NCI-H1436 (cell line): ENCODE measurements at places on chromosomes 2 and 18.

GRCh38 chr2:26570083-26570430, 71.1 kb downstream of the CIB4 start:
- no peak for DNase-seq

DNA sequence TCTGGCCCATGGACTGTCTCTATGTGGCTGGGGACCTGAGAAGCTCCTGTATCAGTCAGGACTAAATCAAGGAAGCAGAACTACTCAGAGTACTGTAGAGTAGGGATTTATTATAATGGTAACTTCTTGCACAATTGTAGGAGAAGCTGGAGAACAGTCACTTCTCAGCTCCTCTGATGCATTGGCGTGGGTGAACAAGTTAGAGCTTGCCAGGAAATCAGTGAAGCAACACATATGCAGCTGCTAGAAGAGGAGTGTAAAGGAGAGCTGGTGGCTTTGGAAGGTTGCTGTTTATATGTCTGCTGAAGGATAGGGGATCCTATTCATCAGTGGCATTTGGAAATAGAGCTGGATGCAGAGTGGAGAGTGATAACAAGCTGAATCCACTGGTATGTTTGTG, 215.5 kb upstream of the CWC22 start:
- DNase-seq, result no peak

DNA sequence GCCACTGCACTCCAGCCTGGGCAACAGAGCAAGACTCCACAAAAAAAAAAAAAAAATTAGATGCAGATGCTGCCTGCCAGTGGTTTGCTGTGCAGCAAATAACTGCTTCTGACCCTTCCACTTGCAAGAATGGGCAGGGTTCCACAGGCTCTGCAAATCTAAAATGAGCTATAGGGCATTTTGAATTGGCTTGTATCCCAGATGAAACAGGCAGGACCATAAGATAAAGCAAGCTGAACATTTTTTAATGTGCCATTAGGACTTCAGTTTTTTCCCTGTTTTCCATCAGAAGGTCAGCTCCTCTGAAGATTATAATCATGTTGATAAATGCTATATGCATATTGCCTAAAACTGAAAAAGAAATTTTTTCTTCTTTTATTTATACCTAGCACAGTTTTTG, 15.7 kb upstream of the FZD7 start:
- DNase-seq, result no peak

GRCh38 chr2:142868229-142868762, 9.2 kb upstream of the KYNU start:
- DNase-seq, result no peak

GRCh38 chr2:11146076-11146475, 9.2 kb upstream of the SLC66A3 start:
- DNase-seq, result no peak

DNA sequence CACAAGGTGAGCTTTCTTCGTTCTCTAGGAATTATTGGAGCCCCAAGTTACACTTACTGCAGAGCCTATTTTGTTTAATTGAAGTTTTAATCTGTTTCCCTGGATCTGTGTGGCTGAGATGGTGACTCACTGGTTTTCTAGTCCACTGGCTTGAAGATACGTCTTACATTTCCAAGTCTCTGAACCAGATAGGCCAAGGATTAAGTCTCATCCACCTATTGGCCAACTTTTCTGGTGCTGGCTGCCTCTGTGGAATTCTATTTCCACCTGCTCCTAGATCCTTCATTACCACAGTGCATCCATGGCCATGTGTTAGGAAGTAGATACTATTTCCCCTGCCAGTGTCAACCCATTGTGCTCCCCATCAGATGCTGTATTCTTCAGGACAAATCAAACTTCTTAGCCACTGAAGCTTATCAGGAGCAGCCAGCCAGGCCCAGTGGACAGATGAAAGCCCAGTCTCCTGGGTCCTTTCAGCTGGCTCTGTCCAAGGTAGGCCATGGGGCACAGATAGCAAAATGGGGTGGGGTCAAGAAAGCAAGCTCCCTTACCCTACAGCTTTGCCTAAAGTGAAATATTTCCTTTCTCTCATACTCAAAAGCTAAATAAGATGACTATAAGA, 198.8 kb upstream of the TCF4 start:
- DNase-seq, result no peak

- no peak for DNase-seq
Observed at GRCh38 chr2:156532989-156533388, 96.8 kb downstream of the GPD2 start.

DNA sequence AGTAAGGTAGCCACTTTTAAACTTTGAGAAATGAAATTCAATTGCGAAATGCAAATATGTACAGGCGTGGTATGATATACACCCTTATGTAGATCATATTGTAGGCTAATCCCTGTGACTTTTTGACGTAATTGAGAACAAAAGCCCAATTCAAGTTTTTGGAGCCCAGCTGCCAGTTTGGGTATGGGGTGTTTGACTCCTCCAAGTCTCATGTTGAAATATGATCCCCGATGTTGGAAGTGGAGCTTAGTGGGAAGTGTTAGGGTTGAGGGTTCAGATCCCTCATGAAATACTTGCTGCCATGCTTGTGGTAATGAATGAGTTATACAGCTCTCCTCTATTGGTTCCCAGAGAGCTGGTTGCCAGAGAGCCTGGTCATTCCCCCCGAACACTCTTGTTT, 1666.8 kb downstream of the SUCLG1 start:
- DNase-seq, result no peak

DNA sequence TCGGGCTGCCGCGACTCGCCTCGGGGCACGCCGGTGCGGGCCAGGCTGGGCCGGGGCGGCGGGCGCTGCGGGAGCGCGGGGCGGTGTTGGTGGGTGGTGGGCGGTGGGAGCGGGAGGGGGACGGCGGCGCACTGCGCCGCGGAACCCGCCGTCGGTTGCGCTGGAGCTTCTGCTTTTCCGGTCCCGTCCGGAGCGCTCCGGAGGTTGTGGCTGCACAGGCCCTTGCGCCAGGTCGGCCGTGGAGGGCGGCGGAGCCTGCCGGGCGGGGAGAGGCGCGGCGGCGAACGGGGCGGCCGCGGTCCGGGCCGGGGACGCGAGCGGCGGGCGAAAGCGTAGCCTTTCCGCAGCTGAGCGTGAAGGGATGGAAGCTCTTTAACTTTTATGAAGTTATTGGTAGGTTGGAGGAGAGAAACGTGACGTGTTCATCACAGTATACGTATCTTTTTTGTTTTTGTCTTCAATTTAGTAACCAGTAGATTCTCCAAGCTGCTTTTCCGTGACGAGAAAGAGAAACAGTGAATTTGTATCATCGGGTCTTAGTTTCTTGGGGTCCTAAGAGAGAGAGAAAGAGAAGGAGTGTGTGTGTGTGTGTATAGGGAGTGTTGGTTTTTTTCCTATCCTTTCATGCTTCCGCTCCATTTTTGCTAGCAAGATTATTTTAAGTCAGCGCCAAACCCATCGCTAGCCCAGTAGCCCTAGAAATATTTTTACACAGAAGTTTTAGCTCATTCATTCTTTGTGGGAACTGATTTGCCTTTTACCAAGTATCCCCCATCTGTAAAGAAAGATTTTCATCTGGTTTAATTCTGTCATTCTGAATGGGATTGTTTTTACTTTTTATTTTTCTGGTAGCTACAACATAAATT, 535 bp downstream of the ATG4B start:
- no peak for DNase-seq

- no peak for DNase-seq
Observed at GRCh38 chr2:1511455-1511854, 98.2 kb downstream of the TPO start.

DNA sequence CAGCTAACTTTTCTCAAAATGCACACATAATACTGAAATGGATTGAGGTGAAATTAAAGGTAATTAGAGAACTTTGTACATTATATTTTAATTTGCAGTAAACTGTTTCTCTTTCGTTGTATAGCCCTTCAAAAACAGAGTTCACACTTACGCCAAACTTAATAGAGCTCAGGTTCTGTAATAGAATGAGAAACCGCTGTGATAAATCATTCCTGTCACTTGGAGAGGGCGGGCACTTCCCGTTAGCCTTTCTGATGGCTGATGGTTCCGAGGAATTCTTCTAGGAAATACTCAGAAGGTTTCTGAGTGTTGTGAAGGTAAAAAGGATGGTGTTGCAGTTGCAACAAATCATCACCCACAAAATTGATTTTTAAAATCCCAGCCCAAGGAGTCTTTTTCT, 155.8 kb upstream of the ALKAL2 start:
- no peak for DNase-seq

- no peak for DNase-seq
Observed at GRCh38 chr2:10383960-10384734, 64.0 kb downstream of the ODC1 start.

DNA sequence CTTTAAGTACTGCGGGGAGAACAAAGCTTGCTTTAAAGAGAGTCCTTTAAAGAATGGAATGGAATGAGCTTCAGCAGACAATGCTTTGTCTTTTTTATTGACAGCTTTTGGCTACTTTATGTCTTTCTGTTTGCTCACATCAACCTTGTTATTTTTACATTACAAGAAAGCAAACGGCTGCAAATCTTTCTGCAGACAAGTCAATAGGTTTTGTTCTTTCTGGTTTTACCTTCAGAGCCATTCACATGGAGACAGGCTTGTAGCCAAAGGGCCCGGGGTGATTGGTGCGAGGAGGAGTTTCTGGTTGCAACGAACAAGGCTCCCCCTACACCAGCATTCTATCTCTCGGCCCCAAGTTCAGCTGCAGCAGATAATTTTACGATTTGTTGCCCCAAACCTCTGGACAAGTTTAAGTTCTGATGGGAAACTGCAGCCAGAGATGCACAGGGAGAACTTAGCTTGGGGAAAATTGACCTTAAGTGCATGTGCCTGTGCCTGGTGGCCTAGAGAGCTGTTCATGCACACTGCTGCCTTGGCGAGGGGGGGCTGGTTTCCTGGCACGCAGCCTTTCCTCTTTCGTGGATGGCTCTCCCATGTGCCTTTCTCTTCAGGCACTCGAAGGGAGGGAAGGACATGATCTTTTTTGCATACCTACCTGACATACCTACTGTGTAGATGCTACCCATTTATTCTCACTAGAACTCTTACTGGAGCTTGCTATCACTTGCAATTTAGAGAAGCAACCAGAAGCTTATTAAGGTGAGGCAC, 543.2 kb downstream of the DCDC2C start:
- no peak for DNase-seq

- DNase-seq, result no peak
Observed at GRCh38 chr2:191946471-191947182, 99.7 kb upstream of the CAVIN2 start.

DNA sequence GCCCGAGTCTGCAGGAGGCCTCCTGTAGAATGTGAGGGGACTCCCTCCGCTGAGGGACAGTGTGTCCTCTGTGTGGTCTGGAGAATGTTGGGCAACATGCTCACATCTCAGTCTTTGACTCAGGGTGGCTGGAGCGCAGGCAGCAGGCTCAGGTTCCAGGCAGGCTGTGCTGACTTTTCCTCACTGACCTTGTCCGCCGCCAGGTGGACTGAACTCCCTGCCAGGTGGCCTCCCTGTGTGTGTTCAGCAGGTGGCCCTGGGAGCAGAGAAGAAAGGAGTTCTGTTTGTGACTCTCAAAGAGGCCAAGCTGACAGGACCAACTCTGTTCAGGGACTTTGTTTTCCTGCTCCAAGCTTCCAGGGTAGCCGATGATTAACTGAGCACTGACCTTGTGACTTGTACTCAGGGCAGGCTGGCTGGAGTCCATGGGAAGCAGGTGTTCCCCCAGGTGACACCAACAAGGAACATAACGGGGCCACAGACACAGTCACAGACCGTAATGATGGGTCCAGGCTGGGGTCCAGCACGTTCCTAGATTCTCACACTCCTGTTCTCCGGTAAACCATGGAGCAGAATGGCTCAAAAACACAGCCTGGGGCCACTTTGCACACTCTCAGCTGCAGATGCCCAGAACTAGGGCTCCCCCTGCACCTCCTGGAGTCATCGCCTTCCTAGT, 439.8 kb downstream of the RNF144A start:
- no peak for DNase-seq

GRCh38 chr2:117956036-117956796, 57.7 kb downstream of the CCDC93 start:
- DNase-seq, result no peak
